NCI-H1417 (cell line): ENCODE measurements at places on chromosomes 2 and 18.

DNA sequence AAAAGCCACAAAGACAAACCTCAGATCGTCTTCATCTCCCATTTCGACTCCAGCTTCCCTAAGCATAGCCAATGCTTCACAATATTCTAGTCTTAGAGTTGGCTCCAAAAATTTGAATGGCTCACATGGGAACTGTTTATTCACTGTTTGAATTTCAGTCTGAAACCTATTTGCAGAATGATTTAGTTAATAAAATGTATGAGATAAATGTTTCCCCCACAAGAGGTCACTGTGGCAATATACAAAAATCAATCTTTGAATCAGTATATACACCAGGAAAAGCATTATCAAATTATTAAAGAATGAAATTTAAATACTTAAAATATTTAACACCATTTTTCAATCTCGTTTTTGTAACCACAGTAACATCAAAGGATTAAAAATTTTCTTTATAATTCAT, 40.0 kb upstream of the MCM6 start:
- peak; percentile 12 for DNase-seq

DNA sequence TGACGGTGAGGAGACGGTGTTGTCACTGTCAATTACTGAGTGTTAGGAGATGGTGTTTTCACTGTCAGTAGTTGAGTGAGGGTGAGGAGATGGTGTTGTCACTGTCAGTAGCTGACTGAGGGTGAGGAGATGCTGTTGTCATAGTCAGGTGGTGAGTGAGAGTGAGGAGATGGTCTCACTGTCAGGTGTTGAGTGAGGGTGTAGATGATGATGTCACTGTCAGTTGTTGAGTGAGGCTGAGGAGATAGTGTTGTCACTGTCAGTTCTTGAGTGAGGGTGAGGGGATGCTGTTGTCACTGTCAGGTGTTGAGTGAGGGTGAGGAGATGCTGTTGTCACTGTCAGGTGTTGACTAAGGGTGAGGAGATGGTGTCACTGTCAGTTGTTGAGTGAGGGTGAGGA, 3.4 kb upstream of the ATP9B start:
- no peak for DNase-seq

DNA sequence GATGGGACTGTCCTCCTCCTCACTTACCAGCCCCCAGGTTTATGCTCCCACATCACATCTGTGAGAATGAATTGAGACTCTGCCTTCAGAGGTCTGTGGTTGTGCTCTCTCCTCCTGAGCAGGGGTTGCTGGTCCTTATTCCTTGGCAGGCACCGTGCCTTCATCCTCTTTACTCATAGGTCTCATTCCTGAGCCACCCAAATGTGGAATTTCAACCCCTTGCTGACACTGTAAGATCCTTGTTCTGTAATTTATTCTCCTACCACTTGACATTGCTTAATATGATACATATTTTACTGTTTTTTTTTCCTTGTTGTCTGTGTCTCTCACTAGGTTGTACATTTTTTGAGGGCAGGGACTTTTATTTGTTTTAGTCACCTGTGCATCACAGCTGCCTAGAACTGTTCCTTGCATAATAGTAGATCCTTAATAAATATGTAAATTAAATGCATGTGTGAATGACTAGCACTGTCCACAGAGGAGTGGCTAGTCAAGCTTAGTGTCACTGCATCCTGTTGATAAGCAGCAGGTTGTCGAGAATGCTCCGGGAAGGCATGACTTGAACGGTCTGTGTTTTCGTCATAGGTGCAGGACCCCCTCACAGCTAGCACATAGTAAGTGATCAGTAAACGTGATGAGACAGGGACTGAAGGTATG, 180.6 kb downstream of the ZNF407 start:
- DNase-seq = no peak

GRCh38 chr18:29494371-29494770, 1317.4 kb upstream of the CDH2 start:
- peak; percentile 64 for DNase-seq

GRCh38 chr2:129721846-129722245, 257.6 kb upstream of the RAB6C start:
- DNase-seq = no peak

- no peak for DNase-seq
Observed at GRCh38 chr2:3575534-3576262, 638 bp downstream of the RPS7 start.

DNA sequence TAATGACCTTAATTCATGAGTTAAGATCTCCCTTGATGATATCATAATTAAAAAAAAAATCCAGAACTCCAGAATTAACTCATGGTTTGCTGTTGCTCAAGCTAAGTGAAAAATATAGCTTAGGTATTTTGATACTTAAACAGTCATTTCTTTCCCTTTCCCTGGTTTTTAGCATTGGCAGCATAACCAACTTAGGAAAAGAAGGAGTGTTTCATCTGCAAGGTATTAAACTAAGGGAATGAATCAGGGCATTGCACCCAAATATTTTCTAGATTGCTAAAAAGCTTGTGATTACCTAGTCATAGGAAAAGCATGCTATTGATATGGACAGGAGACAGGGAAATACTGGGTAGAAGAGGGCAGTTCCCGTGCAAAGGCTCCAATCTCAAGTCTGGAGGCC, 207.2 kb downstream of the LRP1B start:
- no peak for DNase-seq

- peak; percentile 49 for DNase-seq
Observed at GRCh38 chr2:44937688-44938240, 3.7 kb upstream of the SIX3 start.

DNA sequence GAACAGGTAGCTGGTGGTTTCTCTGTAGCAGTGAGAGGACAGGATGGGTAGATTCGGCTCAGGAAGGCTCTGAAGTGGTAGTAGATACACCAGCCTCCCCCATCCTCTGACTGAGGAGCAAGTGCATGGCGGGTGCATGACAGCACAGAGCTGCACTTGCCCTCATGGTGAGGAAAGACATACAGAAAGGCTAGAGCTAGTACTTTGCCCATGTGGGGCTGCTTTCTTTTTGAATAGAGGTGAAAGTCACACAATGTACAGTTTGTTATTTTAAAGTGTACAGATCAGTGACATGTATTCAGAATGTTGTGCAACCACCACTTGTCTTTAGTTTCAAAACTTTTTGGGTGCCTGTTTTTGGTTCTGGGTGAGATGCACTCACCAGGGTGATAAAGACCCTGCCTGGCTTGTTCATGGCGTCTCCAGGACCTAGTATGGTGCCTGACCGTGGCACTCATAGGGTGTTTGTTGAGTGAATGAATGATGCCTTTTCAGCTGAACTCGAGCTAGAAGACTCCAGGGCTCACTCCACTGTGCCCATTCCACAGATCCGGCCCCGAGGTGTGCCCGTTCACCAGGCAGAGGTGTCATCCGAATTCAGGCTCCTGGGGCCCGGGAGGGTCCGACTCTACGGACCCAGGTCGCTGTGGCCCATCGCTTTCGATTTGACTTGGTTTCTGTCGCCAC, 421 bp upstream of the VAMP5 start:
- DNase-seq = no peak

- no peak for DNase-seq
Observed at GRCh38 chr2:222287862-222288479, 10.8 kb downstream of the PAX3 start.

DNA sequence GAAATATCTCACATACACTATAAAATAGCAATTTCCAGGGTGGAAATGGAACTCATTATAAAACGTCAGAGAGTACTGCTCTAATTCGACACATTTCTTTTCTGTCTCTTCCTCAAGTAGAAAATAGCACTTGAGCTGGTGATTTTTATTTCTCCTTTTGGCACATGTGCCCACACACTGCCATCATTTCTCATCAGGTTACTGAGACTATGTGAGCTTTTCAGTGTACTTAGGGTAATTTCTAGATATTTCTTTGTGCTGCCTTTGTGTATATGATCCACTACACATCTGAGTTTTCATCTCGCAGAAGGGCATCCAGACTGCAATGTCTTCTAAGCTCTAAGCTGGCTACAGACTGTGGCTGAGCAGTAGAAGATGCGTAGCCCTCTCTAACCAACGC, 62.1 kb upstream of the PGAP1 start:
- peak; percentile 24 for DNase-seq

GRCh38 chr2:121008975-121009374, 273.3 kb downstream of the GLI2 start:
- no peak for DNase-seq

GRCh38 chr2:227482638-227483340, 10.8 kb downstream of the AGFG1 start:
- no peak for DNase-seq

DNA sequence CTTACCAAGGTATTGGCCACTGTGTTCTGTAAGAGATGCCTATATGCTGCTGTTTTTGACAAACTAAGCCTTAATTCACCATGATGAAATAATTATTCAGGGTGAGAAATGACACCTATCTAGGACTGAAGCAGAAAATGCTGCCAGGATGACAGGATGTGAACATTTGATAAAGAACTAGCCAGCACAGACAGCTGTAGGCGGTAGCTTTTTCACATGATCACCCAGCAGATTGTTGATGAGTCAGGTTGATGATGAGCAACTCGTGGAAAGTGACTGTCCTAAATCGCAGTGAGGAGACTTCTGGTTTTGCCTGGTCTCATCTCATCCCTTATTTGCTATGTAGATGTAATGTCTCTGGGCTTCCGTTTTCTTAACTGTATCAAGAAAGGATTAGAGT, 144.1 kb downstream of the PRPF40A start:
- DNase-seq = no peak

DNA sequence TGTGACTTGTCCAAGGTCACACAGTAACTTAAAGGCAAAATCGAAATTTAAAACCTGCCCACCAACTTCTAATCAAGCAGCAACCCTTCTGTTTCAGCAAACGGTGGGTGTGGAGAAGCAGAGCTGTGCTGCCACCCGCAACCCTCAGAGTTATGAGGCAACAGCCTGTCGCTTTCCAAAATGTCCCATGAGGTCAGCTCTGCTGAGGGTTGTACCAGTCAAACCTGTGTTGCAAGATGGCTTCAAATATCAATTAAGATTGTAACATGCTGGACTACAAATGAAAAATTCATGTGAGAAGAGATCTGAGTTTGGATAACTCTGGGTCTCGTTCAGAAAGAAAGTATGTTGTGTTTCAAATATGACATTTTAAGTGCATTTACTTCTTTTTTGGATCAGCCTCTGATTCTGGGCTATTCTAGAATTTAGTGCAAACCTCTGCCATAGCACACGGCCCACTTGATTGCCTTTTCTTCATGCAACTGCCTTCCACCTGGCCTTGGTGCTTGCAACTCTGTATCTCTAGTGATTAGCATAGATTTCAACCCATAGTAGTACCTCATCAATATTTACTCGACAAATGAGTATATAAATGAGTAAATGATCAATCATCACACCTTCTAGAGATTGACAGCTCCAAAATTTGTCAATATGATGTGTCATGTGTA, 69.3 kb downstream of the TIMM21 start:
- DNase-seq = no peak

DNA sequence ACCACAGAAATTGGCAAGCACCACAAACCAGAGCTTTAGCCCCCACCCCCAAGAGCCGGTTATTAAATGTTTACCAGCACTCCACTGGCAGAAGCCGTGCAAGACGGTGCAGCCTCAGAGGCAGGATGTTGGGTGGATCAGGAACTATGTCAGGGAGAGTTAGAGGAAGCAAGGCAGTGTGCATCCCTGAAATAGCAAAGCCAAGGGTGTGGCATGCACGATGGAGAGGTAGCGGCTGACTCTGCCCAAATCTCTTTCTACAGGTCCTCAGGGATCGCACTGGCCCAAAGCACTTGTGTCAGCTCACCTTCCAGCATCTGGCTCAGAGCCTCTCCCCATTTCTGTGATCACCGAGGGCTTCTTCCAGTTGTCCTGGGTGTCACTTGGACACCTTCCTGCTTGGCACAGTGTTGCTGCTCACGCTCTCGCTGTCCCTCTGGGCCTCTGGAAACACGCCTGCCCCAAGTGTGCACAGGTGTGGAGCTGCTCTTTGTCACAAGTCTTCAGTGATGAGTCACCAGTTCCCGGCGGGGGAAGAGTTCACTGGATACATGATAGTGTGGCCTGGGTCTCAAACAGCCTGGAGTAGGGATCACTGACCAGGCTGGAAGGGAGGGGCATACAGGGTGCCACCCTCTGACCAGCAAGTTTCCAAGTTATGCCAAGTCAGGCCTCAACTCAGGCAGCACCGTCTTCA, 17.3 kb upstream of the B3GNT7 start:
- no peak for DNase-seq

- DNase-seq = no peak
Observed at GRCh38 chr2:110729106-110729505, 3.3 kb upstream of the ACOXL start.

DNA sequence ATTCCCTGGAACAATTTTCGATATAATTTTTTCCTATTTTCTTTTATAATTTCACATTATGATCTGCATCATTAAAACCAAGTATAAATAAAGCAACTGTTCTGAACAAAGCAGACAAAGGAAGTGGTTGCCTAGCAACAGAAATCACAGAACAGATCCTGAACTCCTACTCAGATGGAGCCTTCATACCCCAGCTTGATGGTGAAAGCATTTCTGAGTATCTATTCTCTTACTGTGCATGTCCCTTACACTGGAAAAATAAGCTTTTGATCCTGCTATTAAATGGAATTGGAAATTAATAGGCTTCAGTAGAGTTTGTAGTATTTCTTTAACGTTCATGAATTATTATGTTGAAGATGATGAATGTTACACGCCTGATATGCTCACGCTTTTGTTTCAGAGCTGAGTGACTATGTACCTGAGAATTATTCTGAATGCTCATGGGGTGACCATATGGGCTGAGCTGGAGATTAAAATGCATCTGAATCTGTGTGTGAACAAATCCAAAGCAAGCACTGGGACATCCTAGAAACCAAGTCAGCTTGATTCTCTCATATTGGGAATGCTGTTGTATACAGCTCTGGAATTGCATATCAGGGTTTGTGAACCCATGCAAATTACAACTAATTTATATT, 254.0 kb downstream of the KCNJ3 start:
- peak; percentile 35 for DNase-seq

DNA sequence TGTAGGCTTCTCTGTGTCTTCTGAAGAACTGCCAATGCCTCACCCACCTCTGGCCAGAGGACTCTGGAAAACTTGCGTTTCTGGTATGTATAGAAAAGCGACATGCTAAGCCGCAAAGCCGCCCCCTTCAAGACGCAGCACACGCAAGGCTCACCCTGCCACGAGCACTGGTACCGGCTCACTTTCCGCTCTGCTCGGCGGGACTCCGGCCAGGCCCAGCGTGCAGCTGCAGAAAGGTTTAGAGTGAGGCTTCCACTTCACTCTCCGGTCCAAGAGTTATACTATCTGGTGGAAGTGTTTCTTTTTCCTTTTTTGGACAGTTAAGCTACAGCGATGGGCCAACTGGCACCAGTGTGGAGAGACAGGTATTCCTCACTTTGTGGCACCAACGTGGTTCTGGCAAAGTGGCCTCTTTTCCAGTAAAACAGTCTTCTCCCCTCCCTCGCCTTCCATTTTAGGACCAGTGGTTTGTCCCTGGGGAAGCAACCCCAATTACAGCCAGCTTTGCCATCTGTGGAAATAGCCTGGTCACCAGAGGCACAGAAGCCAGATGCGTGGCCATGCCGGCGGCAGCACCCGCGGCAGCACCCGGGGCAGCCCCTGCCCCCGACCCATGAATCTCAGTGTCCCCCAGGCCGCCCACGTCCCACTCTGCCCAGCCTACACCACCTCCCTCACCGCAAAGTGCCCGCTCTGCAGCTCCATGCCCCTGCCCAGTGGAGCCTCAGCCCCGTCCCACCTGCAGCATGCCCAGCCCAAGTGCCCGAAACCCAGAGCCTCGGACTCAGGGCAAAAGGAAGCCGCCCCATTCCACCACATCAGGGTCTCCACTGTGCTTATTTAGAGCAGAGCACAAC, 91.6 kb upstream of the CTDP1 start:
- no peak for DNase-seq
